ENCODE measurements at places on chromosomes 7 and 10. TPM values are rescaled to one million over a fixed set of nuclear protein-coding genes. Genes with fewer than 3 reads are reported as not detected.

DNA sequence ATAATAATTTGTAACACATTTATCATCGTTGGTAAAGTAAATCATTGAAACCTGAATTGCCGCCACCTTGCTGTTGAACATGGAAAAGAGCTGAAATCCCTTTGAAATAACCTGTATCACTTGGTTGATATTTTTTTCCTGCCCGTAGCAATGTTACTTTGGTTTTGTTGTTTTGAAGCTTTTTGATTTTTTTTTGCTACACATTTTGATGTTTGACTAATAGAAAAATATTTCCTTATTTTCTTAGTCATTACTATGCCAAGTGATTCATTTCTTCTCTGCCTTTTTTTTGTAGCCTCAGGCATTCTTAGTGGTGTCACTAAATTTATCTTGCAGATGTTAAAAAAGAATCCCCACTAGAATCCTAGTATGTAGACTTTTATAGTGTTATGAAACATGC is 235.1 kb upstream of the MEOX2 start:
- H3K27ac ChIP-seq = no peak overlapping the region
- H3K27me3 ChIP-seq = no peaks in the 10 kb centered on the region
- no peaks in the 10 kb centered on the region for H3K4me1 ChIP-seq

- H3K27me3 ChIP-seq = no peaks in the 10 kb centered on the region
- DNase-seq = no peak
- no peak overlapping the region for H3K4me3 ChIP-seq
- no peak overlapping the region for H3K27ac ChIP-seq
Measured at GRCh38 chr7:7438851-7439250, 96.8 kb downstream of the COL28A1 start.

Gene CASTOR2
- polyA plus RNA-seq = 4.5 TPM

DNA sequence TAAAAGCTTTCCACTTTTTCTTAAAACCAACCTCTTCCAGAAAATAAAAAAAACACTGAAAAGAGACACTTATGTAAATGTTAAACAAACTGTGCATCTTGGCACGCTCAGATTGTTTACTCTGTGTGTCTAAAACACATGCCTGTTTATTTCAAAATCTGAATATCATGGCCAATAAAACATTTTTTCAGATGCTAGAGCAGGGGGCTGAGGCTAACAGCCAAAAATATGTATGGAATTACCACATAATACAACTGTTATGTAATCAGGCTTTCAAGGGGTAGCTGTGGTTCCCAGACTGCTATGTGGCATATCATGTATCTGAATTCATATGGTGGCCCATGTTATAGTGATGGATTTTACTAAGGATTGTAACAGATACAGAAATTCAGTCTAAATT is 130.4 kb downstream of the HIBADH start:
- no peak overlapping the region for H3K4me3 ChIP-seq
- no peak overlapping the region for H3K27ac ChIP-seq
- no peaks in the 10 kb centered on the region for H3K27me3 ChIP-seq

Gene CALY
- 6.8 TPM for polyA plus RNA-seq
